ENCODE measurements at places on chromosomes 5 and 9.

GRCh38 chr5:14399054-14399692, 182.4 kb upstream of the OTULINL start:
- no peaks in the 10 kb centered on the region for H3K4me1 ChIP-seq
- no peaks in the 10 kb centered on the region for H3K27me3 ChIP-seq
- H3K27ac ChIP-seq = no peak overlapping the region
- H3K36me3 ChIP-seq = peaks cover 53% of the 10 kb centered on the region
- no peak overlapping the region for H3K4me3 ChIP-seq

DNA sequence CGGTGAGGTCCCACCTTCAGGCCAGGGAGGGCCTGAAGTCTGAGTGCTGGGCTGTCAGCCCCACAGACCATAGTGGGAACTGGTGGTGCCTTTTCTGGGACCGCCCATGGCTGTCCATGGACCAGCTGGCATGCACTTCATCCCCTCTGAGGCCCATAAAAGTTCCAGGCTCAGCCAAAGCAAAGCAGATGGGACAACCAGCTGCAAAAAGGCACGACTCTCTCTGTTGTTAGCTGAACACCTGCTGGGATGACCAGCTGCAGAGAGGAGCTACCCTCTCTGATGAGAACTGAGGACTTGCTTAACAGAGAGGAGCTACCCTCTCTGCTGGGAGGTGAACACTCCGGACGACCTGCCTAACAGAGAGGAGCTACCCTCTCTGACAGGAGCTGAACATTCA, 844.3 kb upstream of the DMAC1 start:
- no peaks in the 10 kb centered on the region for H3K27me3 ChIP-seq
- H3K4me3 ChIP-seq = no peak overlapping the region
- H3K36me3 ChIP-seq = no peaks in the 10 kb centered on the region
- H3K27ac ChIP-seq = no peak overlapping the region

DNA sequence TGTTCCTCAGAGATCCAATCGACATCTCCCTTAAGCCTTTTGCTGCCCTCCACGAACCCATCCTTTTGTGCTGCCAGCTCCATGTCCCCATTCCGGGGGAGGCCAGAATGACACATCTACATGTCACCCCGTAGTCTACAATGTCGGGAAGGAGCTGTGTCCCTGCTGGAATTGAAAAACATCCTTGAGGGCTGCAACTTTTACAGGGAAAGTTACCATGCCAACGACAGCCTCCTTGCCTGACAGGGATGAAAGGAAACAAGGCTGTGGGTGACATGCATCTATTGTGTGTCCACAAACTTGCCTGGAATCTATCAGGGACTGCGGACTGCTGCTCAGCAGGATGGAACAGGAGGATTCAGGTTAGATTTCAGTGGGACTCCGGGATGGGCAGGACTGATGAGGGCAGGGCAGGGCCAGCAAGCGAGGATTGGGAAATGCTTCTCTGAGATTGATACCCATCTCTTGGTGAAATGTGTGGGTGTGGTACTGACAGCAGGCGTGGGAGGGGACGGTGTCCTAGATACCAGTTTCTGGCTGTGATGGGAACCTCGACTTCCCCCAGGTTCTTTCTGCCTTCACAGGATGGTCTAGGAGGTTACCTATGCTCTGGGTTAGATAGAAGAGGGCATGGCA, 25.5 kb downstream of the EGR1 start:
- no peak for DNase-seq
- no peak overlapping the region for H3K27ac ChIP-seq
- H3K4me3 ChIP-seq = no peak overlapping the region
- peaks cover 4% of the 10 kb centered on the region for H3K4me1 ChIP-seq
- H3K36me3 ChIP-seq = no peaks in the 10 kb centered on the region

DNA sequence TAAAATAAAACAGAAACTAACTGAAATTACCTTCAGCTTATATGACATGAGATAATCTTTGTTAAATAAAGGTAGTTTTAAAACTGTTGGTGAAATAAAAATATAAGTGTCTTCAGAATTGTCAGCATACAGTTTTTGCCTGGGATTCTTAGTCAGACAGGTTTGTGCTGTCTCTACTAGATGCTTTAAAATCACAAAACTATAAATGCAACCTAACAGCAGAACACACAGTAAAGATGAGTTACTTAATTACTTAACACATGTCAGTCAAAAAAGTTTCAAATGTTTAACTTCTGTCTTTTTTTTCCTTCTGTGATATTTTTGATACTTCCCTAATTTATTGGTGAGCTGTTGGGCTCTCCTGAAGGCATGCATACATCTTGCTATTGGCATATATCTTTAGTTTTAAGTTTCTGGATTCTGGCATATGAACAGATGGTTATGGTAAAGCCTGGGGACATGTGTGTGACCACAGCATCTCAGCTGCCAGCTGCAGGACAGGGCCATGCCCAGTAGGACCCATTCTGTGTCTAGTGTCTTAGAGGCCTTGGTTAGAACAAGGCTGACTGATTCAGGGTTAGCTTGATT, 231.1 kb upstream of the NUDT12 start:
- no peak overlapping the region for H3K27ac ChIP-seq
- no peak for DNase-seq
- H3K4me3 ChIP-seq = no peak overlapping the region
- no peaks in the 10 kb centered on the region for H3K36me3 ChIP-seq
- H3K27me3 ChIP-seq = no peaks in the 10 kb centered on the region

All from Panc1 (cell line).